ENCODE measurements at places on chromosomes 7 and 10.

GRCh38 chr7:158374586-158374985, 213.0 kb downstream of the PTPRN2 start:
- no peak for DNase-seq

DNA sequence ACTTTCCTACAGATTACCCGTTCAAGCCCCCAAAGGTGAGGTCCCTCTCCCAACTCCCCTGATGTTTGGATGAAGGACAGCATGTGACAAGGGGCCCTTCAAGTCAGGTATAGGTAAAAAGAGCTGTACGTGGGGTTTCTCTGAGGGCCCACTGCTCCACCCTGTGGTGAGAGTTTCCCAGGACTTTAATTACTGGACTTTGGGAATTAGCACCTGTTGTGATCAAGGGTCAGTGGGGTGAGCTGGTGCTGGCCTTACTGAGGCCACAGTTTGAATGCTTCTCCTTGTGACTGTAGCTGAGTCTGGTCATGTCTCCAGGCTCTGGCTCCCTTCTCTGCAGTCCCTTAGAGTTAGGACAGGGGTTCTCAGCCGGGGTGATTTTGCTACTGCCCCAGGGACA, 16.8 kb downstream of the UBE2D4 start:
- no peak for DNase-seq

- DNase-seq: no peak
Observed at GRCh38 chr10:130301021-130301892, 165.1 kb downstream of the GLRX3 start.

- DNase-seq: no peak
Observed at GRCh38 chr10:65805993-65806392, 1119.8 kb upstream of the LRRTM3 start.

DNA sequence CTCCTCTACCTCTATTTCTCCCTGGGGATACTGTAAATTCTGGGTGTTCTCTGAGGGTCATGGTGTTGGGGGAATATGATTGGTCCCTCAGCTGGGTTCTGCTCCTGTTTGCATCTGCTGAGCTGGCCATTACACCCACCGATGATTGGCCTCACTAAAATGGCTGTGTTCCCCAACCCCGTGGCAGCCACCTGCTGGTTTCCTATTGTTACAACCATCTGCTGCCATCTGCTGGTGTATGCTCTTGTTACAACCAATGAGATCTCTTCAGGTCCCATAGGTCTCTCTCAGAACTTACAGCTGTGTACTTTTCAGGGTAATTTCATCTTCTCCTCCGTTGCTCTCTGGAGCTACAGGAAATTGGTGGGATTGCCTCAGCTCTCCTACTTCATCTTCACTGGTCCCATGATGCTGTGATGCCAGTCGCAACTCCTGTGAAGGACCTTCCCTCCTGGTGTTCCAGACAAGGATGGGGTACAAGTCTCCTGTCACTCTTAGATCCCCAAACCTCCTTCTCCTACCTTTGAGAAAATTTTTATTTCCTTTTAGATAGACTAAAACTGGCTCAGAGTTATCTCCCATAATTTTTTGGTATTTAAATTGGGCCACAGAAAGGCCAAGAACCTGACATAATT, 303.5 kb upstream of the SMIM30 start:
- peak; percentile 88 for DNase-seq

DNA sequence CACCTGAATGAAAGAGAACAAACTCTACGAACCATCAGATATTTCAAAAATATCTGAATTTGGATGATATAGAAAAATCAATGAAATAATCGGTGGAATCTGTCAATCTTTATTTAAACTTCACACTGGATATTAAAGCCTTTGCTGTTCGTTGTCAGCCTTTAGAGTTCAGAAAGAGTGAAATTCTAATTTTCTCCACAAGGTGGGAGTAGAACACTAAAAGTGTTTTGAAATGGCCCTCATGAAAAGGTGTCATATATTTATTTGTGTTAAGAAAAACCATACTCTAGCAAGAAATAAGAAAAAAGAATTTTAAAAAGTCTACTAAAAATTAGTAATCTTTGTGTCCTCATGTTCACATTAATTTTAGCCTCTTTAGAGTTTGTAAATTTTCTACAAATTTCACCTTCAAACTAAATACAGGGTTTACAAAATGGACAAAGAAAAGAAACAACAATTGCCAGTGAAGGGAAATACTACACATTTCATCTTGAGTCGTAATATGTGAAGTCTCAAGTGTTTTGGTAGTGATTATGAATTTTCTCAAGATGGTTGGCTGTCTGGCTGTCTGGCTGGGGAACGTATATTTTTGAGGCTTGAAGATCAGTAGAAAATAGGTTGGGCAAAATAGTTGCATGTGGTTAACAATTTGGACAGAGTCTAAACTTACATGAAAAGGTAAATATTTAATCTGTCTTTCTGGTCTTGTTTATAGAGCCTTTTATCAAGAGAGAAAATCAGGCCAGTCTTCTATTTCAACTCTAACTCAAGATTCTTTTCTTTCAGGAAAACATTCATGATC, 43.7 kb downstream of the DNAJB9 start:
- DNase-seq: peak; percentile 43

- no peak for DNase-seq
Observed at GRCh38 chr7:26691406-26691805, 173.0 kb downstream of the SKAP2 start.

GRCh38 chr7:102860351-102860811, 52.4 kb upstream of the LRRC17 start:
- no peak for DNase-seq

GRCh38 chr10:3781468-3782145, 3.4 kb downstream of the KLF6 start:
- no peak for DNase-seq

- no peak for DNase-seq
Observed at GRCh38 chr7:48298779-48299178, 127.5 kb downstream of the ABCA13 start.

- no peak for DNase-seq
Observed at GRCh38 chr7:117164620-117165019, 158.2 kb downstream of the WNT2 start.

DNA sequence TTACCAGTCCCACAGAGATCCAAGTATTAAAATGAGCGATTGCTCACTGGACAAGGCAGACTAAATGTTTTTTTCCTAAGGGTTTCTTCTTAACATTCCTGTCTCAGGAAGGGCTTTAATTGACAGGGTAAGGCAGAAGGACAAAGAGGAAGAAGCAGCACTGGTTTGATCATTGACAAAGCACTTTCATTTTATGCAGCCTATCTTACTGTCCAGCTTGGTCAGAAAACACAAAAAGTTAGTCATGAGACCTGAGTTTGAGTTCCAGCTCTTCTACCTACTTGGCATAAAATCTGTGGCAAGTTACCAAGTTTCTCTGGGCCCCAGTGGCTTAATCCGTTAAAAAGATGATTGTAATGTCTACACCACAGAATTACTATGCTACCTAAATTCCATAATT, 458.5 kb downstream of the GFRA1 start:
- no peak for DNase-seq

DNA sequence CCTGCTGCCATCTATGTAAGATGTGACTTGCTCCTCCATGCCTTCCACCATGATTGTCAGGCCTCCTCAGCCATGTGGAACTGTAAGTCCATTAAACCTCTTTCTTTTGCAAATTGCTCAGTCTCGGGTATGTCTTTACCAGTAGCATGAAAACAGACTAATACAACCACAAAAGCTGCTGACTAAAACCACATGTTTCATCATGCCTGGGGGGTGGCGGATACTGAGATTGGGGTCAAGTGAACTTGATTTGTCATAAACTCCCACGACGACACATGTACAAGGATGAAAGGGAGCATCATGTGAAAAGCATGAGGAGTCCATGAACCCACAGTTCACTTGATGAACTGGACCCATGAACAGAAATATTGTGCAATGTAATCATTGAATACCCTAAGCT, 134.9 kb upstream of the ANK3 start:
- DNase-seq: no peak

DNA sequence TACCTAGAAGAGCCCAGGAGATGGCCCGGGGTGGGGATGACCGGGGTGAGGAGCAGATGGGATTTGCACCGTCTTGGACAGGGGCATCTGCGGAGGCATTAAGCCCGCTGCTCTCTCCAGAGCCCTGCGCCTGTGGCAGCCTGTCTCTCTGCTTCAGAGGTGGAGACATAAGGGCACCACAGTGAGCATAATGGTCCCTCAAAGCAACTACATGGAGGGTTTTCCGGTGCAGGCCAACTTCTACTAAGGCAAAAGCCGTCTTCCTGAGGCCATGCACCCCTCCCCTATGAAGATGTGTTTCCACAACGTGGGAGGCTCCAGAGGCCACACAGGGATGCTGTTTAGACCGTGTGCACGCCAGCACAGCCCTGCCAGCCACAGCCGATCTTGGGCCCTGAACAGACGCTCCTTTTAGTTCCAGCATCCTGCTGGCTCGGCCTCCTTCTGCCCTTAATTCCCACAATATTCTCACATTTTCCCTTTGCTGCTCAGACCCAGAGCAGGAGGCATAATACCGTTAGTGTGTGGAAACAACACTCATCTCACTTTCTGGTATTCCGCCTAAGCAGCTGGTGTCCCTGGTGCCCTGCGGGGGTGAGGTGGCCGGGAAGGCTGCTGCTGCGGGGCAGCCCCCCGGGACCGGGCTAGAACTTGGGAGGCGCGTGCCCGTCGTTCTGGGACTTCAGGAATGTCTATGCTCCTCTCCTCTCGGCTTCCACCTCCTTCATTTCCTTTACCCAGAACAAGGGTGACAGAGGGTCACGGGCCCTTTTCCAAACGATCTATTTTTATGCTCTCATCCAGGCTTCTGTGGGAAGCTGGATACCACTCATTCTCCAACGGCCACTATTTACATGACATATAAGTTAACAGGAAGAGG, 266.9 kb downstream of the TNS3 start:
- peak; percentile 57 for DNase-seq

DNA sequence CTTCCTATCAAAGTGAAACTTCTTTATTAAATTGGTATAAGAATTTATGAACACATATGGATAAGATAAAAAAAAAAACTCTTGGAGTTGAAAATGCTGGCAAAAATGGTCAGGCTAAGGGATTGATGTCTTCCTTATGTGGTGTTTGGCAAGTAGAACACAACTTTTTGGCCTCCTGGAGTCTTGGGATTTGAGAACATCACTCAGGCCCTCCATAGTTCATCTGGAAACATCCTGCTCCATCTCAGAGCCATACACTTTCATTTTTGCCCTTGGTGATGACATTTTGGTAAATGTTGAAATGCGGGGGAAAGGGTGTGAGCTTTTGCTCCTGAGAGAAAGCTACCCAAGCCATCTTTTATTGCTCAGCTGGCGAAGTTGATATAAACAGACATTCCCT, 27.5 kb upstream of the BTBD16 start:
- no peak for DNase-seq

DNA sequence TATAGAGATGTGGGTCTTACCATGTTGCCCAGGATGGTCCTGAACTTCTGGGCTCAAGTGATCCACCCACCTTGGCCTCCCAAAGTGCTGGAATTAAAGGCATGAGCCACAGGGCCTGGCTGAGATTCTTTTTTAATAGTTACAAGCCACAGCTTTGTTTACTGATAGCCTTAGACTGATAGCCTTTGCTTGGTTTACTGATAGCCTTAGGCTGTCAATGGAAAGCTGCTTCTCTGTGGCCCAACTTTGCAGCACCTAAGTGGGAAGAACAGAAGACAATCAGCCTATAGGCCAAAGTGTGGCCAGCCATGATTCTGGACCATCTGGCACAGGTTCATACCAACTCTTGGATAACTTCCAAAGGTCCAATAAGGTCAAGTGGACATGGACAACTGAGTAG, 24.1 kb upstream of the CDCA7L start:
- no peak for DNase-seq

DNA sequence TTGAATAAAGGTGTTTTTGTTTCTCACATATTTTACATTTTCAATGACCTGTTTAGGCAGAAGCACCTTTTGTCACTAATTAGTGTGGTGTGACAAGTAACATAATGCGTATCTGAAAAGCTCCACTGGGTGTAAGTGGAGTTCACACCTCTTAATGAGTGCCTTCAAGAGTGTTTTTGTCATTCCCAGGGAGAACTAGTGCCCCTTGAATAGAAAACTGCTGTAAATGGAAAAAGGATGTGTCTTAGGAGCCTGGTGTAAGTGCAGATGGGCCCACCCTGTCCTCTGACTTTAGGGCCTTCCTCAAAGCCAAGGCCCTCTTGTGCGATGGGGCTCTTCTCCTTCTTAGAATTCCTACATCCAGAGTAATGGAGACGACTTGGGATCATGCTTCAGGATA, 170.0 kb downstream of the MGMT start:
- peak; percentile 28 for DNase-seq

- DNase-seq: no peak
Observed at GRCh38 chr10:32417911-32418547, 27.9 kb upstream of the CCDC7 start.

- no peak for DNase-seq
Observed at GRCh38 chr7:100517305-100517704, 21.7 kb upstream of the AGFG2 start.

DNA sequence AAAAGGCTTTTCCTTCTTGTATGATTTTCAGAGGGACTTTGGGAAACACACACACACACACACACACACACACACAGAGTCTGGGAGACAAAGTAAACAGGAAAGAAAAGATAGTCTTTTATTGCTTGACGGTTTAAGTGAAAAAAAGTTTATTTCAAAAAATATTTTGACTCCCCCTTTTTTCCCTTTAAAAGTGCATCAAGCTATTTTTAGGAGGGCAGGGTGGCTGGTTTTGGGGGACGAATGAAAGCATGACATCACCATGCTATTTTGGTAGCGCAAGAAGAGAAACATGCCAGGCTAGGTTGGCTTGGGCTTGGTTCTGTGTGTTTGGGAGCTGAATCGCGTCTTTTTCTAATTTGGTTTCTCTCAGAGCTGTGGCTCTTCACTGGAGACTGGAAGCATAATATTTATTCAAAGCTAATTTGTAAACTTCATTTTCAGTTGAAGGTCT, 129.2 kb downstream of the BAMBI start:
- no peak for DNase-seq

DNA sequence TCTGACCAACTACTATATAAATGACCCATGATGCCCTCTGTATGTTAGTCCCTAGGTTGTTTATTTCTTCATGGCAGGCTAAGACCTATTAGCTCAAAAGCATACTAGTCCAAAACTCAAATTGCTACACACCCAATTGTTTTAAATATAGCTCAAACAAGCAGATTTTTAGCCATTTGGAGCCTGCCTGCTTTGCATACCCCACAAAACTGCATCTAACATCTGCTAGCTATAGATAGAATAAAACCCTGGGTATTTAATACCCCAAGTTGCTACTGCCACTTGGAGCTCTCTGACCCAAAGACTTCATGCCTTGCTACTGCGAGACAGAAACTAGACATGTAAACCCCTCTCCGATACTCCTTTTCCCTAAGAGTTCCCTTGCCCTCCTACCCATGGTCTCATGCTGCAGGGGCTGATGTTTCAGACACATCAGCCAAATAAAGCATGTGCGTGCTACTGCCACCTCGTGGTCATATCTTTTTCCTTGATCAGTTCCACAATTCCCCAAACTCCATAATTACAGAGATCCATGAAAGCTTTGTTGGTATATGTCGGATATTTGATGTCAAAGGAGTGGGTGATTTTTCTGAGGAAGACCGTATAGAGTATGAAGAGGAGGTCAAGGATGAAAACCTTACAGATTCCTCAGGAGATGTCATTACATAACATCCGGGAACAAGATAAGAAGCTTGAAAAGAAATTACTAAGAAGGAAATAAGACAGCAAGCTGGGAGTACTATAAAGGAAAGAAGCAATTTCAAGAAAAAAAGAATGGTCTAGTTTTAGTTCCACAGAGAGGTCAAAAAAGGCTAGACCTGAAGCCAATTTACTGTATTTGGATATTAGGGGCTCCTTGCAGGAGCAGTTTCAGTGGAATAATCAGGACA, 386.6 kb downstream of the SH2D4B start:
- peak; percentile 35 for DNase-seq
